ENCODE measurements at places on chromosomes 2 and 18.

GRCh38 chr2:223563462-223563861, 38.7 kb downstream of the SCG2 start:
- peak; percentile 14 for DNase-seq

DNA sequence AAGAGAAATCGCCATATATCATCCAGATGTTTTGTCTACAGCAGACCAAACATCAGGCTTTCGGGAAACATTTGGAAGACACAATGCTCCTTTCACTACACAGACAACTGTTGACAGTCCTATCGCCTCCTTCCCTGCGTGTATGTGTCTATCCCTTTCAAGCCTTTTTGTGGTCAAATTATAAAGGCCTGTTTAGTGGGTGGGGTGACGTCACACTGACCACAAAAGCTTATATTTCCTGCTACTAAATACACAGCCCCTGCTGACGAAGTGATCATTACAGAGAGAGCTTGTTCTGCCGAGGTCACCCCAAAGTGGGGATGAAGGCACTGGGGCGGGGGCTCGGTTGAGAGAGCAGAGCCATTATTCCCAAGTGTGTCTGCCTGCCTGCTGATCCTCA, 302.7 kb upstream of the TNP1 start:
- DNase-seq = peak; percentile 42

GRCh38 chr2:17317439-17317976, 200.7 kb downstream of the RAD51AP2 start:
- DNase-seq = no peak

GRCh38 chr18:27138079-27138478, 47.0 kb downstream of the CHST9 start:
- no peak for DNase-seq

- DNase-seq = no peak
Measured at GRCh38 chr2:240589850-240590525, 3.5 kb downstream of the CAPN10 start.

DNA sequence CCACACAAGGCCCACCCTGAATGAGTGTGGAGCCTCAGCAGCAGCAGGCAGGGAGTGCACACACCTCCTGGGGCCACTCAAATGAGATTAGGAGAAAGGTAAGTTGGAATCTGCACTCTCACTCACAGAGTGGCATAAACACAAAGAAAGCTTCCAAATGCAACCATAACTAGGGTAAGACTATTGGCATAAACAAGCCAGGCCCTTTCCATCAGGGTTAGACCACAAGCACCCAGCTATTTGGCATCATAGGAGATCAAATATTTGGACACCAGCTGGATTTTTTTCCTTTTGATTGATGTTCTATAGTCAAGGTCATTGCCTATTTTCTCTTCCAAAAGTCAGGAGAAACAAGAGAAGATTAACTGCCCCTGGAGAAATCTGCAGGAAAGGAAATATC, 471.5 kb downstream of the TXNL1 start:
- DNase-seq = no peak

- no peak for DNase-seq
Measured at GRCh38 chr18:9897129-9897528, 11.4 kb downstream of the TXNDC2 start.

DNA sequence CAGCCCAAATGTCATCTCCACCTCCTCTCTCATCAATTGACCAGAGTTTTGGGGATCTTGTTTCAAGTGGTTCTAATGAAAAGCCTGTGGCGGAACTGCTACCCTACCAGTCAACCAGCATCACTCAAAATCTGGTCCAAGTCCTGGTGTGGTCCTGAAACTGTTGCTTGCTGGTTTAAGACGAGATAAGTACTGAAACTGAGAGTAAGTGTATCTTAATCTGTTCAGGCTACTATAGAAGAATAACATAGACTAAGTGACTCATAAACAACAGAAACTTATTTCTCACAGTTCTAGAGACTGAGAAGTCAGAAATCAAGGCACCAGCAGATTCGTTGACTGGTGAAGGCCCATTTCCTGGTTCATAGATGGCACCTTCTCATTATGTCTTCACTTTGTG, 879 bp upstream of the GALNT5 start:
- no peak for DNase-seq

- peak; percentile 60 for DNase-seq
Measured at GRCh38 chr18:24372279-24372872, 25.2 kb downstream of the OSBPL1A start.

- DNase-seq = no peak
Measured at GRCh38 chr18:73124175-73124574, 256.4 kb upstream of the NETO1 start.

GRCh38 chr18:59008302-59008974, 131.2 kb upstream of the SEC11C start:
- DNase-seq = no peak

DNA sequence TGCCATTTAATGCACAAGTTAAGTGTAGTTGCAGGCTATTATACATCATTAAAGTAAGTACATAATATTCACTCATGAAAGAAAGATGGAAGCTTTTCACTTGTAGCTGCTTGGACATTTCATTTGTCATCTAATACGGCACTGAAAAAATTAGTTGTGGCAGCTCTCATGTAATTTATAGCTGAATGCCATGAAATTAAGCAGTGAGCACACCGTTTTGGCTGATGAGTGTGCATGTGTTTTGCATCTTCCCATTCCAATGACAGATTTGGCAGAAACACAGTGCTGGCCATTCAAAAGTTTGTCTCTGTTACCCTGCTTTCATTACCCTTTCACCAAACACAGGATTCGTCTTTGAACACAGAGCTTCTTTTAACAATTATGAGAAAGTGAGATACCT, 174.0 kb downstream of the PTGR3 start:
- DNase-seq = no peak

DNA sequence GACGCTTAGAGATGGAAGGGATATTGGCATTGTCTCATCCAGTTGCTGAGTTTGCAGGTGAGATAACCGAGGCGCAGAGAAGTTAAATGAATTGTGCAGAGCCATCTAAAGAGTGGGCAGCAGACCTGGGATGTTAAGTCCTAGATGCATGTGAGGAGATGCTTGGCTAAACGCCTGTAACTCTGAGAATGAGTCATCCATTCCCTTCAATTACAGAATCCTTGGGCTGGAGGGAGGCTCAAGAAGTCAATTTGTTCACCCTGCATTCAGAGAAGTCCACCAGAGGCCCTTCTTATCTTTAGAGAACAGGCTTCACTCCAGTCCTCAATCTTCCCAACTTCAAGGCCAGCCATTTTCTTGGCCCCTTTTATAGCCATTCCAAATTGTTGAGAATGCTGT, 1.6 kb downstream of the EHD3 start:
- no peak for DNase-seq

DNA sequence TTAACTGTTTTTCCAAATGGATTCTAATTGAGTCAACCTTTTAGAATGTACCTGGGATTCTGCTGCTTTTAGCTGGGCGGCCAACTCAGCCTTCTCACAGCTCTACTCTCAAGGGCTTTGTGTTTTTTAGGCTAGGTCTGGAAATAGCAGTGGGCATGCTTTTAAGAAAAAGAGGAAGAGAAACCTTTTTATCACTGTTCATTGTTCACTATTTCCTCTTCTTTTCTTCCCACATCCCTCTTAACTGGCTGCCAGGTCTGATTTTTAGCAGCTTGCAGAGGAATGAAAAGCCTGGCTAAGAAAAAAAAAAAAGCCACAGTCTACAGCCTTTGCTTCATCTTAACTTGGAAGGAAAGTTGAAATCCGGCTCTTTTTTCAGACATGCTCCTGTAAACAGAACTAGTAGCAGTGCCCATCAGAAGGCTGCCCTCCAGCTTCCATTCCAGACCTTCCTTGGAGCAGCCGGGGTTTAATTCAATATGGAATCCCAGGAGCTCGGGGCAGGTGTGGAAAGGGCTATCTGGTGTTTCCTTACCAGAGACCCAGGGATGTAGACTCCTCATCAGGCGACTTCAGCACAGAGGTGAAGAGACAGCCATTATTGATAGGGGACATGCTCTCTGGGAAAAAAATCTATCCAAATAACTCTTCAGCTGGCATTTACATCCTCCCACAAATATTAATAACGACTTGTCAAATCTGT, 230.7 kb downstream of the MYO3B start:
- DNase-seq = no peak

DNA sequence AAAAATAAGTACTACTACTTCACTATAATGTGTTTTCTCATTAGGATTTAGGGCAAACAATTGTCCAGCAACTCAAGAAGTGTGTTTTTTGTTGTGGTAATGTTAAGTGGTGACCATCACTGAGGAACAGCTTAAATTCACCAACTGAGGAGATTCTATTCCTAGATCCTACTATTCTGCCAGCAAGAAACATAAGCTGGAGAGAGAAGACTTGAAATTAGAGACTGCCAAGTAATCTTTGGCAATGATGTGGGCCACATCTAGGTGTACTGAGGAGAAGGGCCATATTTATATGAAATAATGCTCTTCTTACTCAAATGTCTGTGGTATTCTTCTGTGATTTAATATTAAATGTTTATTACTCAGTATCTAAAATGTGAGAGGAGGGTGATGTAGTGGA, 44.3 kb upstream of the MSTN start:
- DNase-seq = no peak

DNA sequence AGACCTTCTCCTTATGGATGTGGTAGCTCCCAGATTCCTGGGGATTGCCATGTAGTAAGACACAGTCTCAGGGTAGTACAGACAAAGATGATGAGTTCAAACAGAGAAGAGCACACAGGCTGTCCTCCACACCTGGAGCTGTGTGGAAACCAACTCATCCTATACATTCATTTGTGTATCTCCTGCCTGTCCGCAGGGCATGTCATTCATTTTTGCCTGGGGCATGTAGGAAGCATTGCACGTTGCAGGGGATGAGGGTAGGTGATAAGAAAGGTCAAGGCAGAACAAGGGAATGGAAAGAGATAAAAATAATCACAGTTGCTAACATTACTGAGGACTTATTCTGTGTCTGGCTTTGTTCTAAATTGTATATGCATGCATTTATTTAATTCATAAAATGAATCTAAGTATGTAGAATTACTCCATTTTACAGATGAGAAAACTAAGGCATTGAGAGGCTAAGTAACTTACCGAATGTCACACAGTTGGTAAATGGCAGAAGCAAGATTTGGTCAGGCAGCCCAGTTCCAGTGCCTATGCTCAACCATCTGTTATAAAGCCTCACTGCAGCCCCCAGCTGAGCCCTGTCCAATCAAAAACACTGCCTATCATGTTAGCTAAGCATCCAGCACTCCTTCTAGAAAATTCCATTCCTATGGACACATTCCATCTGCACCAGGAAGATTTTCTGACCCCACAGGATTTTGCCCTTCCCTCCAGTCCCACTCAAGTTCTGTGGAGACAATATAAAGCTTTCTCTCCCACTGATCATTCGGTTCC, 81.0 kb downstream of the SUMO1 start:
- DNase-seq = no peak

GRCh38 chr2:19355931-19356544, 2.4 kb downstream of the OSR1 start:
- DNase-seq = no peak

DNA sequence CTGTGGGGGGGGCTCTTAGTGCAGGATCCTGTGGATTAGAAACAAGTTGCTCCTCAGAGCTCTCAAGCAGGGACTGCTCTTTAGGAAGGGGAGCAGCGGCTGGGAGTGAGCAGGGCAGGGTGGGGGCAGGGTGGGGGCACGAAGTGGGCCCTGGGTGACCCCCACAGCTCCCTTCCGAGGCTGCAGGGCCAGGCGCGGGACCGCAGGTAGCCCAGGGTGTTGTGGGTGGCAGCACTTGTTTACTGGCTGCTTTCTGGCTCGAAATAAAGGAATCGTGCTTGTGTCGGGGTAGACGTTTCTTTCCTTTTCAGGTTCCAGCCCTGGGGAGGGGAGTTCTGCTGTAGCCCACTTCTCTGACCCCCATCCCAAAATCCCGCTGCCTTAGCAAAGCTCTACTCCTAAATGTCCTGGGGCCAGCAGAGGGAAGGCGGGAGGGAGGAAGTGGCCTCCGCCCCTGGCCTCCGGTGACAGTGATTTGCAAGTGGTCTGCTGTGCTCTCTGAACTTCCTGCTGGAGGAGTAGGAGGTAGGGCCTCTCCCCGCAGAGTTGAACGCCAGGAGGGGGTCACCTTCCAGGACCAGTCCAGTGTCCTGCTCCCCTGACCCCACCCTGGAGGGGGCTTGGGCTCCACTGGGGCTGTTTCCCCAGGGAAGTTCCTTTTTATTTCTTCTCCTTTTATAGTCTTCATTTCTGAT, 8.3 kb downstream of the NEU4 start:
- DNase-seq = peak; percentile 39

DNA sequence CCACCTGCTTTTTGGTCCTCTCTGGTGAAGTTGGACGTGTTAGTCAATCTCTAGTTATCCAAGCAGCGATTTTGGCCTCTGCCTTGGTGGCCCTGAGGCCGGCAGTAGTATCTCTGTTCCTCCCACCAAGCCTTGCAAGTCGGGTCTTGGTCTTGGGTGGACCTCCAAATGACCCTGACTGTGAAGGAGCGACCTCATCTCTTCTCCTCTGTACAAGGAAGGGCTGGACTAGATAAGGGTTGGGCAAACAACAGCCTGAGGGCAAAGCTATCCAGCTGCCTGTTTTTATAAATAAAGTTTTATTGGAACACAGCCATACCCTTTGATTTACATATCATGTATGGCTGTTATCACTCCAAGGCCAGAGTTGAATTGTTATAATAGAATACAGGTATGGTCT, 74.6 kb upstream of the FOSL2 start:
- DNase-seq = no peak

DNA sequence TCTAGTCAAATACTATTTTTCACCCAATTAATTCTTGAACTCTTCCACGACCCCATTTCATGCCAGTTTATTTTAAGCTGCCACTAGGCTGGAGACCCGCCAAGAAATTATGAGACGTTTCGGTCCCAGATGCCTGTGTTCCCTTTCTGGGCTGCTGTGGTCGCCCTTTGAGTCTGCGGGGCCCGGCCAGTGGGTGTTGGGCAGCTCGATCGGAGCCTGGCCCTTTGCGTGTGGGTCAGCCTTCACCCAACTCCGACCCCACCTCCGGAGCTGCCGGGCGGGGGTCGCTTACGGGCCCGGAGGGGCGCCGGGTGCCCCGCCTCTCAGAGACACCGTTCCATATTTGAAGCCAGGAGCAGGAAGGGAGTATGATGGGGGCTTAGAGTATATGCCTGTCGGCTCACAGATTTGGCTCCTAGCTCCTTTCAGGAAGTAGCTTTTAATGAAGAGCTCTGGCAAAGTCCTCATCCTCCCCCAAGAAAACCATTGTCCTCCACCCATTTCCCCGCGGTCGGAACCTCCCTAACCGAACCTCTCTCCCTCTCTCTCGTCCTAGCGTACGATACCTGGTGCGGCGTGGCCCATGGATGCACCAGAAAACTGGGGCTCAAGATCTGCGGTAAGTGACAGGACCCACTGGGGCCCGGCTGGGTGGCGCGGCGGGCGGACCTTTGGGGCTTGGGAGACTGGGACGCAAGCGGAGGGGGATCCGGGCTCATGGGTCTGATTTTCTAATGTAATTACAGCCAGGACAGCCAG, 5.0 kb downstream of the GAD1 start:
- no peak for DNase-seq

GRCh38 chr18:72601481-72601880, 57.3 kb upstream of the CBLN2 start:
- no peak for DNase-seq

GRCh38 chr2:228065686-228066085, 115.8 kb downstream of the SPHKAP start:
- no peak for DNase-seq

GRCh38 chr2:125086313-125087184, 1061.5 kb downstream of the CNTNAP5 start:
- no peak for DNase-seq

- no peak for DNase-seq
Measured at GRCh38 chr18:62368100-62368499, 43.0 kb downstream of the TNFRSF11A start.
